ENCODE measurements at places on chromosomes 2 and 18.

DNA sequence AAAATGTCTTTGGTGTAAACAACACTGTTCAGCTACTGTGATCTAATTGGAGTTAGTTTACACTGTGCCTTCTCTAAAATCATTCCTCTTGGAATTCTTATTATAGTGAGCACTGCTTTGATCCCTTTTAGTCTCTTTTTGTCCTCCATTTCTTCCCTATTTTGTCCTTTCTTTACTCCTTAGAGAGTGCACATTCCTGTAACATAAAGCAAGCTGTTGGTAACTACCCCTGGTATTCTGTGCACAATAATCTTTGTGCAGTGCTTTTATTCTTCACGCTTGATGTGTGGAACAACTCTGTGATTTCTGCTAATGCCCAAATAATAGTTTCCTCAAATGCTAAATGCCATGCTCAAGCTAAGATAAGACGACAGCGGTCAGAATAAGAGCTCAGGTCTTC is 401.5 kb downstream of the DPP10 start:
- no peak for DNase-seq

GRCh38 chr2:170086117-170086688 is 91.7 kb upstream of the MYO3B start:
- DNase-seq = no peak

GRCh38 chr2:177241711-177242120 is 22.8 kb downstream of the NFE2L2 start:
- no peak for DNase-seq

GRCh38 chr2:240213226-240213475 is 72.7 kb upstream of the OTOS start:
- DNase-seq = no peak

GRCh38 chr2:24577481-24577880 is 86.4 kb downstream of the NCOA1 start:
- no peak for DNase-seq

GRCh38 chr18:38898167-38898566 is 1332.6 kb upstream of the CELF4 start:
- no peak for DNase-seq

Measured in NCI-H1105 (cell line).